Activated naive CD4-positive, alpha-beta T cell treated with anti-CD3 and anti-CD28 coated beads, Interleukin-2, amount 50 U/mL, for 72 hours (primary cell): ENCODE measurements at places on chromosomes 1 and 21.

DNA sequence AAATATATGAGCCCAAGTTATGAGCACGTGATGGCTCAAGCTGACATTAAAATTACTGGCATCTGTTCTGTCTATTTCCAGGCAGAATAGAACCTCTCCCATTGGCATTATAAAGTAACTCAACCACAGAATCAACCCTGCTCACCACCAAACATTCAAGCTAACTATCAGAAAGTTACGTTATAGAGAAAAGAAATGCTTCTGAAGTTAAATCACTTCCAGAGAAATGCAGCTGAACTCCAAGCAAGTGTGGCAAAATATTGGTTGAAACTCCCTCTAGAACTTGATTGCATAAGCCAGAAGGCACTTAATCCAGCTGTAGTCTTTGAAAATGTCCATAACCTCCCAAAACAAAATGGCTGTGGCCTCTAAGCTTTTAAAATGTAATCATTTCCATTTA, 36.2 kb upstream of the UBE2U start:
- no peak for DNase-seq

DNA sequence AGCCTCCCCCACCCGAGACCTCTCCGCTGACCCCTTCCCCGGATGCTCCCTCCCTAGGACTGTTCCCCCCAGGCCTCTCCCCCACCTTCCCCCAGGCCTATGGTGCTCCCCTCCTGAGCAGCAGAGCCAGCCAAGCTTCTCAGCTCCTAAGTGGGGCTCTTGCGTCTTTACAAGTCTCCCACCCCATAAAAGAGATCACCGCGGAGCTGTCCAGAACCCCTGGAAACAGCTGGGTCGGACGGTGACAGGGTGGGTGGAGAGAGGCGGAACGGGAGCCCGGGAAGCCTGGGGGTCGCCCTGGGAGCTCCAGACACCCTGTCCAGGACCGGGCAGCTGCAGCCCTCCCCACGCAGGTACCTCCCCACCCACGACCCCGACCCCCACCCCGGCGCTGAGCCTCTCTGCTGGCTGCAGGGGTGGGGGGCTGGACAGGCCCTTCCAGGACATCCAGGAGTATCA, 61.2 kb downstream of the WNT9A start:
- DNase-seq: peak; percentile 50

GRCh38 chr1:1755426-1755825, 22.8 kb downstream of the NADK start:
- DNase-seq: no peak

DNA sequence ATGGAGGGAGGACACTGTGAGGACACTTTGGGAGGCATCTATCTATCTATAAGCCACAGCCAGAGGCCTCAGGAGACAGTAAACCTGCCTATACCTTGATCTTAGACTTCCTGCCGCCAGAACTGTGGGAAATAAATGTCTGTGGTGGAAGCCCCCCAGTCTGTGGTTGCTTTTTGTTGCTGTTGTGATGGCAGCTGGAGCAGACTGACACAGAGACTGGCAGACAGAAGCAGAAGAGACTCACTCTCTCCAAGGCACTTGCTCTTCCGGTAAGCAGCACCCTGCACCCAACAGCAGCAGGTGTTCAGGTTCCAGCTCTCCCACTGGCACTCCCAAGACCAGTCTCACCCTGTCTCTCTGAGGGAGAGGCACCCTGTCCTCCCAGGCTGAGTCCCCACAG, 297.6 kb downstream of the TTLL7 start:
- DNase-seq: no peak

DNA sequence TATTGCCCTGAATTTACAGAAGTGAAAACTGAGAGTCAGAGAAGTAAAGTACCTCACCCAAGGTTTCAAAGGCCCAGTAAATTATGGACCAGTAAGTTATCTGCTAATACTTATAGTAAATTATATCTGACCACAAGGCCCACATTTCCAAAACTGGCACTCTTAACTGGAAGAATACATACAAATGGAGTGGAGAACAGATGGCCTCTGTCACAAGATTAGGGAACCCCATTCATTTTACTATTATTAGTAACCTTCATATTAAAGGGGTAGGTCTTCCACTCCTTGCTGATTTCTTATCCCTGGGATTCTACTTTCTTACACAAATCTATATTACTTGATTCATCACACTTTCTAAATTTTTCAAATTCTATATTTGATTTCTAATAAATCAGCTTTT, 588.8 kb downstream of the NEGR1 start:
- DNase-seq: no peak

- no peak for DNase-seq
Measured at GRCh38 chr1:6545276-6546112, 8.8 kb downstream of the NOL9 start.

GRCh38 chr1:43691871-43692815, 15.2 kb upstream of the ST3GAL3 start:
- no peak for DNase-seq

DNA sequence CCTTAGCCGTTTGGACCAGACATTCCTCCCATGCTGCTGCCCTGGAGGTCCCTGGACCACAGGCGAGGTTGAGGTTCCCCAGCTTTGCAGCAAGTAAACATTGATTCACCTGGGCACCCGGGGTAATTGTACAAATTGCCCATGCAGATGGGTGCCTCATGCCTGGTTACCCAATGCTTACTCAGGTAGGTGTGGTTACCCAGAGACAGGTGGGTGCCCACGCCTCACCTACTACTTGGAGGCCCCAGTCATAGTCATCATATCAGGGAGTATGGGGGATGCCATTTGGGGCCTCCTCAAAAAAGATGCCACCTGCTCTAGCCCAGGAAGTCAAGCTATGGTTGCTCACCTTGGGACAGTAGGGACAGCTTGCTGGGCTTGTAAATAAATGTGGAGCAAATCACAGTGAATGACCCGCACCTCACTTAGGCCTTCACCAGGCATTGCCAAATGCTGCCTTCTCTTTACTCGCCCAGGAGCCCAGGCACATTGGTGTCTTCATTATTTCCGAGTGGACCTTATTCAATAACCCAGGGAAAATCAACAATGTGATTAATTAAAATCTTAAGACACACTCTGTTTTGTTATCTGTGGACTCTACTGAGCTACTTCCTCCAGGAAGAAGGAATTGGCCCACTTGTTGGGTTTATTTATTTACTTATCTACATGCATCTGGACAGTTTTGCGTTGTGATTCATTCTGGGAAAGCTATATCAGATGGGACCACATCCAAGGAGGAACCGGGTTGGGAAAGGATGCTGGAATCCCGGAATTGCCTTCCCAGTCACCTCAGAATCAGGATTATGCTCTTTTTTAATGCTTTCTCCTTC, 35.6 kb upstream of the GRHL3 start:
- DNase-seq: no peak

- DNase-seq: no peak
Measured at GRCh38 chr1:110877776-110878175, 4.8 kb downstream of the CD53 start.

GRCh38 chr21:32474179-32475059, 61.9 kb downstream of the EVA1C start:
- DNase-seq: no peak

- no peak for DNase-seq
Measured at GRCh38 chr1:23809751-23810171, 9.2 kb upstream of the GALE start.

- DNase-seq: no peak
Measured at GRCh38 chr1:232505884-232506283, 124.0 kb downstream of the SIPA1L2 start.

GRCh38 chr1:67630438-67631045, 54.5 kb upstream of the GADD45A start:
- DNase-seq: no peak

GRCh38 chr1:88736633-88737248, 52.7 kb downstream of the PKN2 start:
- no peak for DNase-seq

GRCh38 chr1:30319765-30320580, 403.4 kb downstream of the MATN1 start:
- no peak for DNase-seq

DNA sequence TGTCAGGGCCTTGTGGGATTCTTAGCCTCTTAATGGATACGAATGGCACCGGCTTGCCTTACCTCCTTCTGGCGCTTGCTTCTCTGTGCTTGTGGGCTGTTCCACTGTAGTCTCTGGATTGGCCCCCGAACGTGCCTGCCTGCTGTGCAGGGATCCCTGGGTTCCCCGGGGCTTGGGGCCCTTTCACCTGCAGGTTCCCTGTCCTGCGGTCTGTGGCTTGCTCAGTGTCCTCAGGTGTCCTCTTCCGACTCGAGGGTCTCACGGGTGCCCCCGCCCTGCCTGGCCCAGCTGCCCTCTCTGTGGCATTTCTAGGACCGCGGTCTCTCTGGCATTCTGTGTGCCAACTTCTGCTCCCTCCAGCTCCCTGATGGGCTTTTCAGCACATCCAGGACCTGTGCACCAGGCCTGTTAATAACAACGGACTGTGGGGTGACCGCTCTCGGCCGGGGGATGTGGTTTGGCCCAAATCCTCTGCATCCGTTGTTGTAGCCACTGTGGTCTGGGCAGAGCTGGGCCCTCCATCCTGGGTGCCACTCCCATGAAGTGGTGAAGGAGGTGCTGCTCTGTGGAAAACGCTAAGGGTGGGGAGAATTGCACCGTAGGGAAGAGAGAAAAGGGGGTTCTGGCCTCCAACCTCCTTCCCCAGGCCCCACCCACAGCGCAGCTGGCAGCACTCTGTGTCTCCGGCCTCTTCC, 12.4 kb downstream of the COL18A1 start:
- DNase-seq: no peak
